ENCODE measurements at places on chromosomes 12 and 14.

DNA sequence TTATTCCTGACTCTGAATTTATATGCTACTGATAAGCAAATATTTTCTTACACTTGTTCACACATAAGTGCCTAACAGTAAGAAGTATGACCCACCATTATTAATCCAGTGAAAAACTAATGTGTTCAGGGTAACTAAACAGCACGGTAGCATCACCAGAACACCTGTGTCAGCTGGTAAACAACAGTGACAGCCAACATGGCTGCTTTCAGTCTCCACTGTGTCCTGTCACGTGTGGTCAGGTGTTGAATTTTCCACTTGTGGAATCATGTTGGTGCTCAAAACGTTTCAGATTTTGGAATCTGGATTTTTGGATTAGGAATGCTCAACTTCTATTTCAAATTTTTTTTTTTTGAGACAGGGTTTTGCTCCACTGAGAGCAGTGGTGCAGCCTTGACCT is 14.3 kb upstream of the ATP23 start:
- no peak for DNase-seq

GRCh38 chr12:33988197-33988805 is 34.0 kb upstream of the ALG10 start:
- DNase-seq = no peak

DNA sequence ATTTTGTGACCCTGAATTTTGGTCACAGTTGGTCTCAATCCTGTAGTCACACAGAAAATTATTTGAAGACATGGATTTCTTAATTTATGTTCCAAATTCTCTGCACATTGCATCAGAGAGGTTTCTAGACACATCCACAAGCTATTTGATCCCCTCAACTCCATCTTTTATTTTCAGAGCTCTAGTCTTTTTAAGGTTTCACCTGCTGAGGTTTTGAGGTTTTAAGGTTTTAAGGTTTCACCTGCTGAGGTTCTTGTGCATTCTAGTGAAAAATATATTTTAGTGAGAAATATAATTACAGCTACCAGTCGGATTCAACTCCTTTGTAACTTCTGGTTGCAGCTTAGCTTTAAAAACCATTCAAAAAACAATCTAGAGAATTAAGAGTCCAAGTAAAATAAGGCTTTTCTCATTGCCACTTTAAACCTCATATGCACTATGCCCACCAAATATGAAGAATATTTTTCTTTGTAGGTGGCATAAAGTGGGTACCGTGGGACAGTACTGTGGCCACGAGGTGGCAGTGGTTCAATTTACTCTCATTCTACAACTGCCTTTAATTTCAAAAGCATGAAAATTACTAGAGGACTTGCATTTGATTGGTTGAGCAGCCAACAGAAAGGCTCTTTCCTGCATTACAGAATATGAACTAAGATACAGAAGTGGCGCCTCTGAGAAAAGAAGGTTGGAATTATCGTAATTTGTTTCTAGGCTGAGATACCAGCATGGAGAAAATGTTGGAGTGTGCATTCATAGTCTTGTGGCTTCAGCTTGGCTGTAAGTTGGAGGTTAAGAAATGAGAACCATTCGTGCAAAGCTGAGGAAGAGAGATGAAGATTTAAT is 366.5 kb upstream of the OR4E1 start:
- DNase-seq = peak; percentile 22

GRCh38 chr14:96082420-96083300 is 43.5 kb downstream of the C14orf132 start:
- DNase-seq = no peak

DNA sequence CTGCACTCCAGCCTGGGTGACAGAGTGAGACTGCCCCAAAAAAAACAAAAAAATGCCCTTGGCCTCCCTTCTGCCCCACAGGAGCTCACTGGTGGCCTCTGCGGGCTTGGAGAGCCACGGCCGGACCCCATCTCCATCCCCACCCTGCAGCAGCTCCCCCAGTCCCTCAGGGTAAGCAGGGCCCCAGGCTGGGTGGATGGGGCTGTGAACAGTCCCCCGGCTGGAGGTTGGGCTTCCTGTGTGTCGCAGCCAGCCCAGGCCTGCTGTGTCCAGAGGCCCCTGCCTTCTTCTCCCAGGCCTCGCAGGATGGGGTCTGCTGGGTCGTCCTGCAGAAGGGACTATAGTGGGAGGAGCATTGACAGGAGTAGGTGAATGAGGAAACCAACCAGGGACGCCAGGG is 15.4 kb upstream of the PUS1 start:
- DNase-seq = no peak

GRCh38 chr14:77613201-77613600 is 3.2 kb downstream of the SPTLC2 start:
- DNase-seq = no peak

DNA sequence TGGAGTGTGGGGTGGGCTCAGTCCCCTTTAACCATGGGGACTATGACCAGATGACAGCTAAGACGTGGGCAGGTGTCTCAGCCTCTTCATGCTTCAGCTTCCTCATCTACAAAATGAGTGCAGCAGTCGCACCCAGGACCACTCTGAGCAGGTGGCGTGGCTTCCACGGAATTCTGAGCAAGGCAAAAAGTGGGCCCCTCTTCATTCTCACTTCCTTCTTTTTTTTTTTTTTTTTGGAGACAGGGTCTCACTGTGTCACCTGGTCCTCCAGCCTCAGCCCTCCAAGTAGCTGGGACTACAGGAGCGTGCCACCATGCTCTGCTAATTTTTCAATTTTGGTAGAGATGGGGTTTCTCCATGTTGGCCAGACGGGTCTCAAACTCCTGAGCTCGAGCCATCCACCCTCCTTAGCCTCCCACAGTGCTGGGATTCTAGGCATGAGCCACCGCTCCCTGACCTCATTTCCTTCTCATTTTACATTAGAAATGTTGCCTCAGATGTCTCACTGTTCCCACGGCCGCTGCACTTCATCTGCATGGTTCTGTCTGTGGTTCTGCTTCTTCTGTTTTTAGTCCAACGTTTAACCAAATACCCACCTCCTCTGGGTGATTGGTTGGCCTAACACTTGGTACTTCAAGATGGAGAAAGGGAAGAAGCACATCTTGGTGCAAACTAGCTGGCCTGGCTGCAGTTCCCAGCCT is 41.3 kb upstream of the BCL7A start:
- no peak for DNase-seq

- no peak for DNase-seq
Measured at GRCh38 chr12:64265839-64266238, 43.7 kb upstream of the KICS2 start.

- DNase-seq = no peak
Measured at GRCh38 chr14:86237733-86238132, 707.8 kb downstream of the FLRT2 start.

- no peak for DNase-seq
Measured at GRCh38 chr12:91804533-91804932, 341.1 kb downstream of the BTG1 start.

DNA sequence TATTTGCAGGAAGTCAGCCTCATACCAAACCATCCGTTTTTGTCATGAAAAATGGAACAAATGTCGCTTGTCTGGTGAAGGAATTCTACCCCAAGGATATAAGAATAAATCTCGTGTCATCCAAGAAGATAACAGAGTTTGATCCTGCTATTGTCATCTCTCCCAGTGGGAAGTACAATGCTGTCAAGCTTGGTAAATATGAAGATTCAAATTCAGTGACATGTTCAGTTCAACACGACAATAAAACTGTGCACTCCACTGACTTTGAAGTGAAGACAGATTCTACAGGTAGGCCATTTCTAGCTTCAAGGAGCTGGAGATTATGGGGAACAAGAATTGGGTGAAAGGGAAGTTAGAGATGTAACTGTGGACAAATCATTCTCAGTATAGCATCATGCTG is 126.1 kb downstream of the DAD1 start:
- no peak for DNase-seq

- no peak for DNase-seq
Measured at GRCh38 chr14:90781344-90781761, 34.9 kb downstream of the TTC7B start.

GRCh38 chr12:127538316-127538715 is 728.7 kb upstream of the TMEM132C start:
- DNase-seq = no peak

- DNase-seq = no peak
Measured at GRCh38 chr12:57149245-57149900, 2.0 kb upstream of the LRP1-AS start.

GRCh38 chr12:122054842-122055520 is 23.6 kb upstream of the MLXIP start:
- no peak for DNase-seq

DNA sequence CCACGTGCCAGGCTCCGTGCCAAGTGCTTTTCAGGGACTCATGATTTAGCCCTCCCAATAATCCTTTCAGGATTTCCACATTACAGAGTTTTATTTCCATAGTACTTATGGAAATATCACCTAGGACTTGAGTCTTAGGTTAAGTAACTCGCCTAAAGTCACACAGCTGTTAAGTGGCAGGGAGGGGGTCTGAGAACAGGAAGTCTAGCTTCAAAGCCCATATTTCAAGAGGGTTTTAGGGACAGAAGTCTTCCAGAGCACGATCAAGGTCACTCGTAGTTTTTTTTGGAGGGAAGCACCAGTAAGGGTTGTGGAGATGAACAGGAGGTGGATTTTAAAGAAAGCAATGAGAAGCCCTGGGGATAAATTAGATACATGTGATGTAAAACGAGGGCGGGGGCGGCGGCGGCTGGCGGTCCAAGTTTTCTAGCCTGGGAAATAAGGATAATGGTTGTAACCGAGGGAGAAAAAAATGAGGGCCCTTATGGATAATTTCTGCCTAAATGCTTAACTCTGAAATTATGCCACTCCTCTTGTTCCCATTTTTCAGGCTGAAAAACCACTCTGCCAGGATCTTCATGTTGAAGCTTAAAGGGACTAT is 192.6 kb upstream of the FOXN3 start:
- no peak for DNase-seq

Data from activated CD4-positive, alpha-beta T cell treated with anti-CD3 and anti-CD28 coated beads for 24 hours (primary cell).